EH (cell line): ENCODE measurements at places on chromosomes 7 and 10.

- DNase-seq: no peak
Measured at GRCh38 chr7:26950889-26951288, 86.5 kb upstream of the SKAP2 start.

DNA sequence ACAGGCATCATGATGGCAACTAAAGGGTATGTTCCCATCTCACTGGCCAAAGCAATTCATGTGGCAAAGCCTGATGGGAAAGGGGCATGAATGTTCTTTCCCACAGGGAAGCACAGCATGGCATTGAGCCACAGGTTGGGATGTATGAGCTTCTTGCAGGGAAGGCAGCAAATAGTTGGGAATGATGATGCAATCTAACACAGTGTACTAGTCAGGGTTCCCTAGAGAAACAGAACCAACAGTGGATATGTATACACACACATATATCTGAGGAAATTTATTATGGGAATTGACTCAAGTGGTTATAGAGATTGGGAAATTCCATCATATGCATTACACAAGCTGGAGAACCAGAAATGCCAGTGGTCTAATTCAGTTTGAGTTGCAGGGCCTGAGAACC is 253.6 kb upstream of the NPVF start:
- no peak for DNase-seq

DNA sequence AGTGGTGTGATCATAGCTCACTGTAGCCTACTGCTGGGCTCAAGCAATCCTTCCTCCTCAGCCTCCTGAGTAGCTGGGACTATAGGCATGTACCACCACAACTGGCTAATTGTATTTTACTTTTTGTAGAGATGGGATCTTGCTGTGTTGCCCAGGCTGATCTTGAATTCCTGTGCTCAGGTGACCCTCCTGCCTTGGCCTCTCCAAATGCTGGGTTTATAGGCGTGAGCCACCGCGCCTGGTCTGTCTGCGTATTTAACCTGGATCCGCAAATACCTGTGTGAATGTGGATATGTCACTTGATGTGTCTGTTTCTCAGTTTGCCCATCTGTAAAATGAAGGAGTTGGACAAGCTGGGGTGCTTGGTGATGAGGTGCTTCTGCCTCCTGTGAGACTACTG is 123.9 kb downstream of the BAMBI start:
- DNase-seq: no peak

DNA sequence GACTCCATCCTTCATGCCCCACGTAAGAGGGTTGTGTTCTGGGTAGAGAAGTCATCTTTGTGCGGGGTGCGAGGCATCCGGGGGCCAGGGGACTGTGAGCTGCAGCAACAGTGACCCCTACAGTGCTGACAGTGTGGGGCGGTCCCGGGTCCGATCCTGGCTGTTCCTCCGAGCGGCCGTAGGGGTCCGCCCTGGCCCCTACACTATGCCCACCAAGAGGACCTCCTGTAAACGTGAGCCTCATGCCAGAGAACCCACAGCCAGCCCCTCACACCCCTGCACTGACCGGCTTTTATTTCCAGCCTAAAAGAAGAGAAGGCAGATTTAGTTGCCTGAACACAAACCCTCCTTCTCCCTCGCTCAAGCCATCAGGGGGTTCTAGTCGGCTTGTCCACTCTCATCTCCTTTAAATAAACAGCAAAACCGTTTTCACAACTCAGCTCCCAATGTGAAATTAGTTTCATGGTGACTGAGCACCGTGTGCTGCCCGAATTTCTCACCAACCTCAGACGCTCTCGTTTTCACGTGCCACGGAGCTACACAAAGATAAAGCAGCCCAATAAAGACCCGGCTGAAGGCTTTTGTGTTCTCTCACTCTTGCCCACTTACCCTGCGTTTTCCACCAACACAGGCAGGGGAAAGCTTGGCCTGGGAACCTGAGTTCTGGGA is 588.6 kb downstream of the PTPRN2 start:
- DNase-seq: no peak

- no peak for DNase-seq
Measured at GRCh38 chr7:94276027-94276426, 118.7 kb upstream of the COL1A2 start.

DNA sequence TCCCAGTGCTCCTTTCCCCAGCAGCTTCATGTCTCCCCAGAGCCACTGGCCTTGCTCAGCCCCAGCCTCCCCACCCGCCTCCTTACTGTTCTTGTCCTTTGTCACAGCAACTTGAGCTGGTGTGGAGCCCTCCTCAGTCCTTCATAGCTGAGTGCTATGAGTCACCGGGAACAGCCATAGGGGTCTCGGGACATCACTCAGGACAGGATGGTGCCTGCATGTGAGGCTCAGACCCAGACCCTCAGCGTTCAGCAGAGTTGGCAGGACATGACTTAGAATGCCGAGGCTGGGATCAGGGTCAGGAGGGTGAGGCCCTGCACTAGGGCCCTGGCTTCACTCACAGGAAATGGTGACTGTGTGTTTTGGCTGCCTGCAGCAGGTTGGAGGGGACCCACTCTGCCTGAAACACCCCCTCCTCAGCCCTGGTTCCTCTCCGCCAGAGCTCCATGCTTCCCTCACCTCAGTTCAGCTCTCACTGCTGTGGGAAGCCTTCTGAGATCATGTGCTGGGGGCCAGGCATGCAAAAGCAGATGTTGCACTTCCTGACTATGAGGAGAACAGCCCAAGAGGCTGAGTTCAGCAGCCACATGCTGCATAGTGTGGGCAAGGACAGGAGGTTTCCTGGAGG is 40.7 kb upstream of the GJD4 start:
- DNase-seq: peak; percentile 56

GRCh38 chr10:7102557-7103349 is 308.1 kb downstream of the SFMBT2 start:
- DNase-seq: no peak

DNA sequence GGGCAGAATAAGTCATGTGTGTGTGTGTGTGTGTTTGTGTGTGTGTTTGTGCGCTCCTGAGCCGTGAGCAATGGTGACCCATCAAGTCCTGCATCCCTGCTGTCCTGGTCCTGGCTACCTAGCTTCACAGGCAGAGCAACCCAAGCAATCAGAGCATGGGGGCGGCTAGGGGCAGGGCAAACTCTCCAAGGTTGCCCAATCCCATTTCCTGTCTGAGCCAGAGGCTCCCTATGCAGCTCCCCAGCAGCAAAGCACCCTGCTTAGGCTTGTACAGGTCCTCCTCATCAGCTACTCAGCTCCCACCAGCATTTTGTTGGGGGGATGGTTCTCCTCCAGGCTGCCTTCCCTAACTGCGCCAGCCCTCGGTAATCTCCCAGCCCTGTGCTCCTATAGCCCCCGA is 31.1 kb upstream of the CRHR2 start:
- no peak for DNase-seq

DNA sequence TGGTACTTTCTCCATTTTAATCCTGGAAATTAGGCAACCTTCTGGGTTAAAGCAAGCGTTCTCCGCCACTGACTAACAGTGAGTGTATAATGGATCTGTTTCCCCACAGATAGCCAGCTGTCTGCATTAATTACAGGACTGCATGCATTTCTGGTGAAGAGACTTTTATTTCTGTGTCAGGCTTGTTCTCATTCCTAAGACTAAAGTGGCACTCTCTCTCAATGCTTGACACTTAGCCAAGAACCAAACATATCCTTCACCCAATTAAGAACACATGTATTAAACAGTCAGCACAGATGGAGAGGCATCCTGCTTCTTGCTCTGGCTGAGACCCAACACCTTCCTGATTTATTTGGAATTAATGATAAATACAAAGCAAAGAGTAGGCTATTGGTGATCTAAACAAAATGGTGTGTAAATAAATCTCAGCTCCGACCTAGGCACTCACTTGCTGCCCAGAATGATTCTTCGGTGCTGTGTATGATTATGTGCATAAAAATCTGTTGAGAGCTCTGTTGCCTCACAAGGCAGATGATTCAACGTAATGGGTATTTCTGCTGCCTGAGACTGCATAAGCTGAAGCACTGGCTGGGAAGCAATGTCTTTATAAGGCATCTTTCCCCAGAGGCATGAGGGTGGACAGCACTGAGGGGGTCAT is 16.8 kb downstream of the CALU start:
- peak; percentile 98 for DNase-seq

DNA sequence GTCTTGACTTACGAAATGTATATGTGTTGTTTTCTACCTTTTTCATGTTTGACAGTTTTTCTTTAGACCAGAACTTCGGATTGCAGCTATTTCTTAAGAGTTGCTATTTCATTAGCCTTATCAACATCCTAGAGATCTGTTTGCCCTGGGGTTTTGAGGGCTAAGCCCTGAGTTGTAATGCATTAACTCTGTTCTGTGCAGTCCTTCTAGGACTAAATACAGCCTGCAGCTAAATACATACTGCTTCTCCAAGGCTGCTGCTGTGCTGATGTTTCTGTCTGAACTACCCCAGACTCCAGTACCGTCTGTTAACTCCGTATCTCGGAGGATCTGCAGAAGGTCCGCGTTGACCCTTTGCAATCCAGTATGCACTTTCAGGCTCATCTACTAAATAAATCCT is 26.5 kb downstream of the KIAA1217 start:
- no peak for DNase-seq

DNA sequence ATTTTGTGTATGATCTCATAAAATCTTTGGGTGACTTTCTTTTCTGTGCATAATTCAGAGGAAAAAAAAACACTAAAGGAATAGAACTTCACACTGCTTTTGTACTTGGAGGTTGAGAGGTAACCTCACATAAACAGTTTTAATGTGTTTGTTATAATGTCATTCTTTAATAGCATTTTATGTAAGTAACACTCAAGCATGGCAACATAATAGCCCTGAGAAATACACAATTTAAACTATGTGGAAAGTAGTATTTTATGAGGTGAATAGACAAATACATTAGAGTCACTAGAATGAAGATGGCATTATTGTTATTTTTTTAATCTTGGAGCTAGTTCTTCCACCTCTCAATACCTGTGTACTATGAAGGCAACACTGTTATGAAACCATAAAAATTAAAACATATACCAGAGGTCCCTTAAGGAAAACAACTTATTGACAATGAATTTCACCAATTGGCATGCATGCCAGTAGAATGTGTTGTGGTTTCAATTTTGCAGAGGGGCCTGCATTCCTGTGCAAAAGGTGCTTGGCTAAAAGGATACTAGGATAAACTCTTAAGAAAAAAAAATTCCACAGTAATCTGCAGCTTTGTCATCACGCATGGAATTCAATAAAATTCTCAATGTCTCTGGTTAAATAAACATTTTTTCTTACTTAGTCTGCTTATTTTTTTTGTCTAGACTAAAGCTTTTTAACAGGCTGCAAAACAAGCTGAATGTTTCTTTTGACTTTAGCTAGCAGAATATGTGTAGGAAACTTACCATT is 102.5 kb downstream of the CD36 start:
- DNase-seq: peak; percentile 81

- DNase-seq: no peak
Measured at GRCh38 chr10:81095238-81095637, 557.5 kb downstream of the SH2D4B start.
